ENCODE measurements at places on chromosomes 4 and X. TPM values are rescaled to one million over a fixed set of nuclear protein-coding genes. Genes with fewer than 3 reads are reported as not detected.

GRCh38 chrX:41599507-41599906 is 89.3 kb upstream of the GPR34 start:
- DNase-seq = no peak

- DNase-seq = no peak
Observed at GRCh38 chrX:16953606-16954211, 7.3 kb downstream of the REPS2 start.

GRCh38 chrX:48451708-48452107 is 18.4 kb downstream of the SLC38A5 start:
- no peak for DNase-seq

- no peak for DNase-seq
Observed at GRCh38 chrX:13254076-13254785, 65.6 kb downstream of the ATXN3L start.

- DNase-seq = no peak
Observed at GRCh38 chr4:118282692-118283091, 70.1 kb downstream of the PRSS12 start.

DNA sequence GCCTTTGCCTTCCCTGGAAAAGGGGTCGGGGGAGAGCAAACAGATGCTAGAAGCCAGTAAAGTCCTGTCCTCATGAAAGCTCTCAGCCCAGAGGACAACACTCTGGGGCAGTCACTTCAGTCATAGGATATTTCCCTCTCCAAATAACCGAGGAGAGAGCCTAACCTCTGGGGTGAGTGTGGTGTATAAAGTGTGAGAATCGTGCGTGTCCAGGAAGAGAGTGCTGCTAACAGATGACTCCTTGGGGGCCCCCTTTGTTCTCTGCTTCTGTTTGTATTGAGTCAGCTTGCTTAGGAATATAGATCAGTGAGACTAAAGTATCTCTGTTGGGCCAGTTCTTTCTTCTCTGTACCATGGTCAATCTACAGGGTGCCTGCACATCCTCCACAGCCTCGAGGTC is 247.2 kb downstream of the PALLD start:
- no peak for DNase-seq

The MTMR8 gene
- total RNA-seq = 2.2 TPM

The ARHGAP4 gene
- 33.5 TPM for total RNA-seq
